ENCODE measurements at places on chromosomes 7 and 10. TPM values are rescaled to one million over a fixed set of nuclear protein-coding genes. Genes with fewer than 3 reads are reported as not detected.

- peaks cover 23% of the 10 kb centered on the region for H3K4me1 ChIP-seq
- DNase-seq, result no peak
- no peaks in the 10 kb centered on the region for H3K27me3 ChIP-seq
- H3K4me3 ChIP-seq, result no peak overlapping the region
These were observed 60.8 kb upstream of the SP4 start for GRCh38 chr7:21367081-21367480.

DNA sequence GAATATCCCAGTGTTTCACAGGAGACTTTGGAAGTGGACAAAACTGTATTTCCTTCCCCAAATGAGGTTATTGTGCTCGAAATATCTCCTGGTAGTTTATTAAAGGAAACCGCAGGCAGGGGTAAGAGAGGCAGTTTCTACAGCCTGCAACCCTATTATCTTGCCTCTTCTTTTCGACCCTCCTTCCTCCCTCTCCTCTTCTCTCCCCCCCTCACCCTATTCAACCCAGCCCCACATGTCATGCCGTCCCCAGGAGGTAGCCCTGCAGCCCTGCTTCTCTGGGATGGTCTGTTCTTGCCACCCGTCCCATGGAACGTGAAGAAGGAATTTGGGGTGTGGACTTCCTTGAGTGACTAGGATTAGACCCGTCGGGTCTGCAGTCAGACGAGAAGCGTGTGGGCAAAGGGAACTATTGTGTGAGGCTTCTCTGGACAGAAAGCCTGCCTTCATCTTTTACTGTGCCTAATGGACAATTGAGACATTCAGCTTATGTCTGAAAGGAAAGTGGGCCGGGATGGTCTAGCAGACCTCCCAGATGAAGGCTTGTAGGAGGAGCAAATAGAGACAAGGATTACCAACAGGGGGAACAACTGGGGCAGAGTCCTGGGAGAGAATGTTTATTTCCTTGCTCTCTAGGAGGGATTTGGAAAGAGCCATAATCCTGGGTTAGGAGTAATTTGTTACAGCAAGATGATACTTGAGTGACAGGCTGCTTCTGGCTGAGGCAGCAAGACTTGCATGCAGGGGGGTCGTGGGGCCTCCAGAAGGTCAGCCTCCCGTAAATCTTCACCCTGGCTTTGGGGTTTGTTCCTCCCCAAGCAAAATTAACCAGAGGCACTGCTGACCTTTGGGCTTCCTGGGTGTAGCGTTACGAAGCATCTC, 77.8 kb downstream of the TCF7L2 start:
- DNase-seq, result no peak
- H3K27ac ChIP-seq, result no peak overlapping the region
- H3K4me1 ChIP-seq, result no peaks in the 10 kb centered on the region
- no peaks in the 10 kb centered on the region for H3K36me3 ChIP-seq
- H3K4me3 ChIP-seq, result no peak overlapping the region

The SLC13A1 gene
- total RNA-seq, result not detected

GRCh38 chr10:67763499-67764011, 67.6 kb upstream of the CTNNA3 start:
- peak overlapping the region; percentile 98 for H3K27ac ChIP-seq
- H3K27me3 ChIP-seq, result peaks cover 4% of the 10 kb centered on the region
- peaks cover 5% of the 10 kb centered on the region for H3K36me3 ChIP-seq
- DNase-seq, result peak; percentile 82
- peak overlapping the region; percentile 94 for H3K4me3 ChIP-seq

The DDX50 gene
- total RNA-seq, result 51.4 TPM

- peak overlapping the region; percentile 94 for H3K4me3 ChIP-seq
- H3K36me3 ChIP-seq, result peaks cover 40% of the 10 kb centered on the region
- peak overlapping the region; percentile 100 for H3K27ac ChIP-seq
- H3K4me1 ChIP-seq, result peaks cover 22% of the 10 kb centered on the region
- peak; percentile 57 for DNase-seq
These were observed 836 bp downstream of the KMT2E start for GRCh38 chr7:105014693-105015389.

GRCh38 chr7:95052566-95053094, 145.2 kb downstream of the PPP1R9A start:
- H3K27me3 ChIP-seq, result peaks cover 3% of the 10 kb centered on the region
- H3K27ac ChIP-seq, result no peak overlapping the region
- no peak overlapping the region for H3K4me3 ChIP-seq
- no peak for DNase-seq
- no peaks in the 10 kb centered on the region for H3K36me3 ChIP-seq
- no peaks in the 10 kb centered on the region for H3K4me1 ChIP-seq

DNA sequence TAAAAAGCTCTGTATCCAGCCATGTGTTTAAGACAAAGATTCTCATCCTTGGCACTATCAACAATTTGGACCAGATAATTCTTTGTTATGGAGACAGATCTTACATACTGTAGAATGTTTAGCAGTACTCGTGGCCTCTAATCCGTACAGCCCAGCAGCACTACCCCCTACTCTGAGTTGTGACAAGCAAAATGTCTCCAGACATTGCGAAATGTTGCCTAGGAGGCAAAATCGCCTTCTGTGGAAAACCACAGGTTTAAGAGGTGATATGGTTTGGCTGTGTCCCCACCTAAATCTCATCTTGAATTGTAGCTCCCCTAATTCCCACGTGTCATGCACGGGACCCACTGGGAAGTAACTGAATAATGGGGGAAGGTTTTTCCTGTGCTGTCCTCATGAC, 186.7 kb downstream of the CHCHD3 start:
- H3K4me3 ChIP-seq, result no peak overlapping the region
- H3K27me3 ChIP-seq, result no peaks in the 10 kb centered on the region
- no peak for DNase-seq
- H3K27ac ChIP-seq, result no peak overlapping the region
- peaks cover 25% of the 10 kb centered on the region for H3K36me3 ChIP-seq

DNA sequence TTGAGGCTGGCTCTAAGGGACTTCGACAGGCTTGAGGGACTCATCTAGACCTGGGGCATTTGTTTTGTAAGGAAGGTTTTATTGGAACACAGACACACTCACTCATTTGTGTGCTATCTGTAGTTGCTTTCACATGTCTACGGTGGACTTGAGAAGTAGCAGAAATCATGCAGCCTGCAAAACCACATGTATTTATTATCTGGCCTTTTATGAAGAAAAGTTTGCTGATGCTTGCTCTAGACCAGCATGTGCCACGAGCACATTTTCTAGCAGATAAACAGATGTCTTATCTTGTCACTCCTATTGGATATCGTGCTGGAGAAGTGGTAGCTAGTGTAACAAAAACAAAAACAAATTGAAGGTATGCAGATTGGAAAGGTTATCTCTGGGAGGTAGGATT, 9.8 kb downstream of the UPP1 start:
- peaks cover 45% of the 10 kb centered on the region for H3K4me1 ChIP-seq
- H3K4me3 ChIP-seq, result no peak overlapping the region
- DNase-seq, result no peak
- H3K27ac ChIP-seq, result peak overlapping the region; percentile 93
- H3K36me3 ChIP-seq, result peaks cover 55% of the 10 kb centered on the region

The EFCAB10 gene
- not detected for total RNA-seq

DNA sequence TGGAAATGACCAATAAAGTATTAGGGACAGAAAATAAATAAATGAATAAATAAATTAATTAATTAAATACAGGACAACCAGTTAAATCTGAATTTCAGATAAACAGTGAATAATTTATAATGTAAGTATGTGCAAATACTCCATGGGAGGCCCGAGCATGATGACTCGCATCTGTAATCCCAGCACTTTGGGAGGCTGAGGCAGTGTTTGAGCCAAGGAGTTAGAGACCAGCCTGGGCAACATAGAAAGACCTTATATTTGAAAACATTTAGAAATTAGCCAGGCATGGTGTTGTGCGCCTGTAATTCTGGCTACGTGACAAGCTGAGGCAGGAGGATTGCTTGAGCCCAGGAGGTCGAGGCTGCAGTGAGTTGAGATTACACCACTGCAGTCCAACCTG, 123.7 kb downstream of the CUL2 start:
- peaks cover 1% of the 10 kb centered on the region for H3K27me3 ChIP-seq
- H3K4me3 ChIP-seq, result no peak overlapping the region
- no peaks in the 10 kb centered on the region for H3K4me1 ChIP-seq
- no peak overlapping the region for H3K27ac ChIP-seq
- DNase-seq, result no peak

- H3K27me3 ChIP-seq, result peaks cover 10% of the 10 kb centered on the region
- no peak overlapping the region for H3K27ac ChIP-seq
- no peaks in the 10 kb centered on the region for H3K36me3 ChIP-seq
- no peak overlapping the region for H3K4me3 ChIP-seq
These were observed 44.1 kb downstream of the PAPSS2 start for GRCh38 chr10:87703771-87704170.

DNA sequence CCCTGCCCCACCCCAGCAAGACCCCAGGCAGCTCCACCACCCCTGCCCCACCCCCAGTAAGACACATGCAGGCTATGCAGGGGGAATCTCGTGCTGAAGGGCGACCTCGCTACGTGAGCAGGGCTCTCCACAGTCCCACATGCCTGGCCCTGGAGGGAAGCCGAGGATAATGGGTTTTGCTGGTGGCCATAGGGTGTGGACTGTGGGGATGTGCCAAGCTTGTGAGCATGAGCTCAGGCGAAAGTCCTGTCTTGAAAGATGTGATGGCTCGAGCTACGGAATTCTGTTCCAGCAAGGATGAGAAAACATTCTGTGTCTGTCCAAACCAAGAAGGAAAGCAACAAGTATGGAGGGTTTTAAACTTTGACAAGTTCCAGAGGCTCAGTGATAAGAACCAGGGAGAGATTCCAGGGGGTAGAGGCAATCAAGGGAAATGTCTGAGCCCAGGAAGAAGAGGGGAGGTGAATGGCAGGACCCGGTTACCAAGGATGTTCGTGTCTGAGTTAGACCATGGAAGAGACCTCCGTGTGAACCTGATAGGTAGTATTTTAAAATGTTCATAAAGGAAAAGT, 63.1 kb downstream of the PYROXD2 start:
- H3K36me3 ChIP-seq, result no peaks in the 10 kb centered on the region
- H3K27ac ChIP-seq, result no peak overlapping the region
- DNase-seq, result no peak
- H3K4me3 ChIP-seq, result no peak overlapping the region
- peaks cover 35% of the 10 kb centered on the region for H3K27me3 ChIP-seq
- peaks cover 5% of the 10 kb centered on the region for H3K4me1 ChIP-seq

The OGDH gene
- total RNA-seq, result 99.6 TPM

The GRIFIN gene
- total RNA-seq, result not detected

The SND1 gene
- 132 TPM for total RNA-seq

- no peaks in the 10 kb centered on the region for H3K36me3 ChIP-seq
- H3K27me3 ChIP-seq, result no peaks in the 10 kb centered on the region
- H3K4me3 ChIP-seq, result no peak overlapping the region
- no peak for DNase-seq
- no peak overlapping the region for H3K27ac ChIP-seq
- no peaks in the 10 kb centered on the region for H3K4me1 ChIP-seq
These were observed 922.9 kb upstream of the LRRN3 start for GRCh38 chr7:110168010-110168409.

DNA sequence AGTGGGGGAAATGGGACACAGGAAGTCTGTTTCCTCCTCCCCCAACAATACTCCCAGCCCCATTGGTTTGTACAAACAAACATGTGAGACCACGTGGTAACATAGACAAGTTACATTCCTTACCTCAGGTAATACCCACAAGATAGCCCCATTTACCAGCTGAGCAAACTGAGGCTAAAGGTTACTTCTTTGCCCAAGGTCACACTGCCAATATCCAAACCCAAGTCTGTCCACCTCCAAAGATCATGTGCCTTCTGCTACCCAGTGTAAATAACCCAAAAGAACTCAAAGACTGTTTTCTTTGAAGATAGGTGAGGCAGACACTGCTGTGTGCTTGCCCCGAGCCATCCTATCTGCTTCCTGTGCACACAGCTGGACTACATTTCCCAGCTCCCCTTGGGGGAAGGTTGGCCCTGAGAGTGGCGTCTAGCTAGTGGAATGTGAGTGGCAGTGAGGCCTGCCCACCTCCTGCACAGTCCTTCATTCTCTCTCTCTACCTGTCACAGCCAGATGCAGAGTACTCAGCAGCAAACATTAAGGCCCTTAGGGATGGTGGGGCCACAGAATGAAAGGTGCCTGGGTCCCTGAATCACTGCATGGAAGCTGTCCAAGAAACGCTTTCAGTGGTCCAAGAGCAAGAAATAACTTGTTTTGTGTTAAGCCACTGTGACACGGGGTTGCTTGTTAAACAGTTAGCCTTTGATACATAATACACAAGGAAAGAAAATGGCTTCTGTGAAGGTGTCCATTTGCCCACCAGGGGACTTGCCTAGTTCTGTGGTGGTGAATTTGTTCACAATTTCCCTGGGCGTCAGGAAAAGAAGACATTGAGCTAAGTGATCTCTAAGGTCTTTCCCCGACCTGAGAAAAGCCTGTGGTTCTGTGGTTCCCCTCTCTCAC, 257.7 kb upstream of the NFE2L3 start:
- peak; percentile 36 for DNase-seq
- peaks cover 26% of the 10 kb centered on the region for H3K4me1 ChIP-seq
- H3K27ac ChIP-seq, result peak overlapping the region; percentile 21
- peak overlapping the region; percentile 64 for H3K4me3 ChIP-seq
- peaks cover 18% of the 10 kb centered on the region for H3K27me3 ChIP-seq

DNA sequence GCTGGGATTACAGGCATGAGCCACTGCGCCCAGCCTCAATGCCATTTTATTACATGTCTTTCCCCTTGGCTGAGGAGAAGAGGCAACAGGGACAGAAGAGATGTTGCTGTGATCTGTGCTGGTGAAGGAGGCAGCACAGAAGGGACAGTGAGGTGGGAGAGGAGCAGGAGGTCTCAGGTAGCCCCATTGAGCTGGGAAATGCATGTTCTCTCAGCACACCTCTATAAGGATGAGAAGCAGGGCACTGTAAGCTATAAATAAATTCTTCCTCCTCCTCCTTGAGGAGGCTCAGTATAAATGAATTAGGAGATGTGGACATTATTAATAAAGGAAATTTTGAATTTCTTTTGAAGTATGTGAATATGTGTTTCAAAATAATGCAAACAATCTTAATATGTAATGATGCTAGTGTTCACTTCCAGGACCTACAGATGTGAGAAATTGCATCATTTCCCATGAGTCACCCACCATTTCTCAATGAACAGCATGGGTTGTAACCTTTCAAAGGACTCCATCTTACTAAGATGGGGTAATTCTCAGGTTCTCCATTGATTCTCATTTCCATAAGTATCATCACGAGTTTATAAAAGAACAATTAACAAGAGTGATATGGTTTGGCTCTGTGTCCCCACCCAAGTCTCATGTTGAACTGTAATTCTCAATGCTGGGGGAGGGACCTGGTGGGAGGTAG, 88.9 kb upstream of the ODAD2 start:
- H3K27me3 ChIP-seq, result no peaks in the 10 kb centered on the region
- peak overlapping the region; percentile 61 for H3K27ac ChIP-seq
- no peak for DNase-seq
- peaks cover 8% of the 10 kb centered on the region for H3K4me1 ChIP-seq
- H3K4me3 ChIP-seq, result no peak overlapping the region

- H3K27ac ChIP-seq, result no peak overlapping the region
- no peak for DNase-seq
- H3K36me3 ChIP-seq, result no peaks in the 10 kb centered on the region
These were observed 278.2 kb downstream of the SNX13 start for GRCh38 chr7:17661982-17662585.

The GNG11 gene
- total RNA-seq, result not detected

- H3K4me1 ChIP-seq, result no peaks in the 10 kb centered on the region
- H3K27me3 ChIP-seq, result peaks cover 2% of the 10 kb centered on the region
- no peak for DNase-seq
- no peak overlapping the region for H3K27ac ChIP-seq
- no peaks in the 10 kb centered on the region for H3K36me3 ChIP-seq
- no peak overlapping the region for H3K4me3 ChIP-seq
These were observed 111.9 kb downstream of the GPAM start for GRCh38 chr10:112071596-112072133.
